SHP77 (cell line): ENCODE measurements at places on chromosomes 4 and X.
A peak's percentile ranks its signal among the peaks of the same experiment; 100 is the strongest.

- no peak for DNase-seq
These were observed 78.8 kb downstream of the TET2 start for GRCh38 chr4:105225500-105225899.

- no peak for DNase-seq
These were observed 123.9 kb downstream of the PDLIM5 start for GRCh38 chr4:94575652-94576051.

- no peak for DNase-seq
These were observed 16.9 kb upstream of the HPRT1 start for GRCh38 chrX:134443020-134443419.

GRCh38 chr4:33184657-33185290, 2464.6 kb downstream of the PCDH7 start:
- no peak for DNase-seq

DNA sequence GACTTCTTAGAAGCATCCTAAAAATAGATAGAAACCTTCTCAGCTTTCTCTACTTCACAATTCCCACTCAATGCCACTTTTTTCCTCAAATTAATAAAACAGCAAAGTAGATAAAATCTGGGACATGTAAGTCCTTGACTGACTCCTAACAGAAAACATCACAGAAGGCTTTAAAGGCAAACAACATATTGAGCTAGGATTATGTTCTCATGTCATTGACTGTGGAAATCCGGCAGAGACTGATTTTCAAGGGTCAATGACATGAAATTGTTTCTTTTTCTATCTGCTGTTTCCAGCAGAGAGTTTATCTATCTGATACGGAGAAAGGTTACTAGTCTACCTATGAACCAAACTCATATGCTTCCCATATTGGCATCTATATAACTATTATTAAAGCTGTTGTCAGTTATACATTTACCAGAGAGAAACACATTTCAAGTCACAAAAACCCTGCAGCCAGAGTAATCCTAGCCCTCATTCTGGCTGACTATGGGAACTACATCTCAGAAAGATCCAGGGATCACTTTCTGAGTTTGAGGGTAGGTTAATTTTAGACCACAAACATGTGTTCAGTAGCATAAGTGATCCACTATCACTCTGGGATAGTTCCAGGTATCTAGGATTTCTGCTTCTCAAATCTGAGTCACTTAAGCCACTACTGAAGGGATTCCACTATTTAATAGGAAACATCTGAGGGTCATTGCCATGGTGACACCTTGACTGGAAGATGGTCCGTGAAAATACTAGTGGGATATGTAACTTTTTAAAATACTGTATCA, 147.6 kb downstream of the PPP3CA start:
- DNase-seq, result no peak

DNA sequence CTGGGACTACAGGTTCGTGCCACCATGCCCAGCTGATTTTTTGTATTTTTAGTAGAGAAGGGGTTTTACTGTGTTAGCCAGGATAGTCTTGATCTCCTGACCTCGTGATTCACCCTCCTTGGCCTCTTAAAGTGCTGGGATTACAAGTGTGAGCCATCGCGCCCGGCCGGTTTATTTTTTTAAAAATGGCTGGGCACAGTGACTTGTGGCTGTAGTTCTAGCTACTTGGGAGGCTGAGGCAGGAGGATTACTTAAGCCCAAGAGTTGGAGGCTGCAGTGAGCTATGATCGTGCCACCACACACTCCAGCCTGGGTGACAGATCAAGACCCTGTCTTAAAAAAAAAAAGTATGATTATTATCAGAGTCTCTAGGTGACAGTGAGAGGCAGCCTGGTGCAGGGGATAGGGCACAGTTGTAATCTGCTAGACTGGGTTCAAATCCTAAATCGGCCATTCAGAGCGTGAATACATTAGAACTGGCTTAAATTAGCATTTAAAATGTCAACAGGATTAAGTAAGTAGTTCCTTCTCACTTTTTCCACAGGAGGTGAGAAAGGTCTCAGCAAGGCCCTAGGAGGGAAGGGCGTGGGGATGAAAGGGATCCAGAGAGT, 435 bp upstream of the MGST2 start:
- DNase-seq, result no peak

- no peak for DNase-seq
These were observed 72.6 kb downstream of the UCHL1 start for GRCh38 chr4:41329361-41329760.

- no peak for DNase-seq
These were observed 59.0 kb upstream of the SCRG1 start for GRCh38 chr4:173457893-173458292.

DNA sequence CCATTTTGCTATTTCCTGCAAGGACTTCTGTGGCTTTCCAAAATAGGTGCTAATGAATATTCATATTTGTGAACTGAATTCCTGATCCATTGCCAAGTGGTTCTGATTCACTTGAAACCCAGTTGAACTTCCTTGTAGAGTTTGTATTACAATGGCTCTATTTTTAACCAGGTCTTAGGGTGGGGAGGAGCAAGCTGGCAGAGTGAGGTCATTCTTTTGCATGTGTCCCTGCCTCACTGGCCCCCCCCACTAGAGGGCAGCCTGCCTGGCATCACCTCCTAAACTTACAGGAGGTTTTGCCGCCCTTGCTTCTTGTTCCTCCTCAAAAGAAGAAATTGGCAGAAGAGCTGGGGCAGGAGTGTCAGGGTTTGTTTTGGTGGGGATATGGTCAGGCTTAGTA, 10.5 kb downstream of the PTTG2 start:
- DNase-seq, result peak; percentile 5

- DNase-seq, result no peak
These were observed 23.8 kb downstream of the ENPP6 start for GRCh38 chr4:184193556-184194525.
